ENCODE measurements at places on chromosomes 5 and 9.

DNA sequence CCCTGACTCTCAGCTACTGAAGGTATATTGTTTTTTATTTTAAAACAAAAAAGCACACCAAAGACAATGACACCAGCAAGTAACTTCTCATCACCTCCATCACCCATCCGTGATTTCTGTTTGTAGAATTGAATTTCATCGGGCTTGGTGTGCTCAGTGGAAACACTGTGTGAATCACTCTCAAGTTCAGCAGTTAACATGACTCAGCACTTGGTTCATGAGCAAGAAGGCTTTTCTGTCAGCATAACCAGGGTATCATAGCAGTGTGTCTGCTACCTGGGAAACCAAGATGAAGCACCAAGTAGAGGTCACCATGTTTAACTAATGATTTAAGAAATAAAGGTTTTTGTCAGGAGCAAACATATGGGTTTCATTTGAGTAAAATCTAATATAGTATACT lies 123.7 kb downstream of the INSYN2B start:
- no peak for DNase-seq

GRCh38 chr9:69180670-69181069 lies 6.6 kb downstream of the TJP2 start:
- peak; percentile 21 for DNase-seq

DNA sequence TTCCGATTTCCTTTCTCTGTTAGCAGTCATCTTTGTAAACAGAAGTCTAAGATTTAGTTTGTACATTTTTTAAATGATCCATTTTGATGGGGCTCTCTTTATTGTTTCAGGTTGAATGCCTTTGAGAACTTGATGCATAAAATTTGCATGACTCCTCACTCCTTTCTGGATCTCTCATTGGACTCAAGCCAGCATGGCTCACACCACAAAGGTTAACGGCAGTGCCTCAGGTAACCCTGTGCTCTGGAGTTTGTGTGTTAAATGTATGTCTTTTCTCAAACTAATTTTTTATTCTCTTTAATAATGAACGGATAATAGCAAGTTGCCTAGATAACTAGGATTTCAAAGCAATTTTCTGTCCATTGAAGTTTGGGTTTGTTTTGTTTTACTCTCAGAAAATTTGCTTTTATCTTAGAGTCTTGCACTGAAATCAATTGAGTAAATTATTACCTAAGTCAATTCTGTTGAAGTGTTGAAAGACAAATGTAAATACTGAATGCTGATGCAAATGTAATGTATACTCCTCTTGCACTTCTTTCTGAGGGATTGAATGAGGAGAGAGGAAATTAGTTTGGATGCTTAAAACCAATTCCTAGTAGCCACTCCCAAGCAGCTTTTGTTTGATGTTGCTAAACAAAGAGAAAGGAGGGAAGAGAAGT lies 164.6 kb upstream of the DMRT1 start:
- DNase-seq, result no peak

- DNase-seq, result no peak
These were observed 25.8 kb upstream of the FRRS1L start for GRCh38 chr9:109192732-109193361.

GRCh38 chr9:100014846-100015245 lies 84.0 kb downstream of the ERP44 start:
- no peak for DNase-seq

DNA sequence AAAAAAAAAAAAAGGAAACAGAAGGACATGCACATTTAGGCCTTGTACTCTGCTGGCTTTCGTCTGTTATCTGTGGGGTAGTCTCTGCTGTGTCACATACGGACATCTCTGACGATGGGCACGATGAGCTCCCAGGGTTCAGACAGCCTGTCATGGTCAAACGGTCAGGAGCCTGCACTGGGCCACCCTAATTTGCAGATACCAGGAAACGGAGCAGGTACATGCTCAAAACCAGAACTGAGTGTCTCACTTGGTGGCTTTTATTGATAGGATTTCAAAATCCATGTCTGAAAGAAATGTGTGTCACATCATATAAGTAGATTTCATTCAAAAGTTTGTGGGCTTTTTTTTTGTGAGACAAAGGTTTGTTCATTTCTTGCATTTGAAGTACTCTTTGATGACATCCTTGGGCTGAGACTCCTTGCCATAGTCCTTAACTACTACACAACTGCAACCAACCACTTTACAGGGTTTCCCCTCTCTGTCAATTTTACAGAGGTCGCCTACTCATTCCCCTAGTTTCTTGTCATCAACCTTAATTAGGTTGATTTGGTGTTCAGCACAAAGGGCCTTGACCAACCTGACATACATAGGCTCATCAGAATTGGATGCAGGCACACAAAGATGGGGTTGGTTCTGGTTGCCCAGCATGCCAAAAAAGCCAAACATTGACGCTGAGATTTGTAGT lies 9.0 kb downstream of the CKMT2 start:
- DNase-seq, result no peak

- no peak for DNase-seq
These were observed 38.8 kb downstream of the PROP1 start for GRCh38 chr5:177957241-177957640.

- no peak for DNase-seq
These were observed 403.7 kb upstream of the CCNG1 start for GRCh38 chr5:163033656-163034055.

DNA sequence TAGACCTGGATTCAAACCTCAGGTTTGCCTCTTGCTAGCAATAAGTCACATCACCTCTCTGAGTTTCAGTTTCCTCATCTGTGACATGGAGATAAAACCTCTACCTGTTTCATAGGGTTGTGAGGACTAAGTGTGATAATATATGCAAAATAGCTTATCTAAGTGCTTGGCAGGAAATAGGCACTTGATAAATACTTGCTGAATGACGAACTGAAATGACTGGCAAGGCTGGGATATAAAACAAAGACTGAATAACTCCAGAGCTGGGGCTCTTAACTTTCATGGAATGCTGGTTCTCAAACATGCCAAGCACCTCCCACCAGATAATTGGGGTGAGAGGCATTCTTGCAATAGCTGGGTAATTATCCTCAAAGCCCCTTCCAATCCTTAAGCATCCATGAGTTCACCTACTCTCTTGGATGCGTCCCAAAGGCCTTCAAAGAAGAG lies 87.6 kb downstream of the ADRB2 start:
- no peak for DNase-seq

DNA sequence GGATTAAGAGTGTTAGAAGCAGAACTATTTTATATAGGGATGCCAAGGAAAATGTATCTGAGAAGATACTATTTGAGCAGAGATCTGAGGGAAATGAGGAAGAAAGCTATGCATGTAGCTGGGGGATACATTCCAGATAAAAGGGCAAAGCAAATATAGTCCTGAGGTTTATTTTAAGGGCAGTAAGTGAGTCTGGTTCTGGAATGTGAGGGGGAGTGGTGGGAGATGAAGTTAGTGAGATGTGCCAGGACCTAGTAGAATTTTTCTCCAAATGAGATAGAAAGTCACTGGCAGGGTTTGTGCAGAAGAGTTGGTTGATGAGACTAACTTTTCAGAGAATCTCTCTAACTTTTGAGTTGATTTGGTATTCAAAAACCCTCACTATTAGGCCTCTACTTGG lies 374.7 kb downstream of the ADGRV1 start:
- DNase-seq, result no peak

GRCh38 chr5:157528036-157528632 lies 47.4 kb downstream of the ADAM19 start:
- DNase-seq, result no peak

GRCh38 chr5:158840193-158840592 lies 259.5 kb downstream of the EBF1 start:
- DNase-seq, result no peak

DNA sequence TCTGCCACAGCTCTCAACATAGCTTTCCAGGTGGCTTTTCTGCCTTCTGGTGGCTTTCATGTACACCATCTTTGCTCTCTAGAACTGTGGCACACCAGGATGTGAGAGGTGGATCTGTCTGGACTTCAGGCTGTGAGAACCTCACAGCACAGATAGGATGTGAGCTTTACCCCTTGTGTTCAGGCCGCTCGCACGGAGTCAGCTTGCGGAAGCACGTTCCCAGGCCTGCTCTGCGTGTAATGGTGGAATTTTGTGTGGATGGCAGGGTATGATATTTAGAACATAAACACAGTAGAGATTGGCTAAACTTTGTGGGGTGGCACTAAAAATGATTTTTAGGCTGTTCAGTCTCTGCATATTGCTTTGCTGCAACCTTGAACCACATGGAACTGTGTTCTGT lies 250.5 kb downstream of the FANCC start:
- DNase-seq, result no peak

GRCh38 chr5:149863830-149864229 lies 80.8 kb downstream of the PDE6A start:
- DNase-seq, result no peak

DNA sequence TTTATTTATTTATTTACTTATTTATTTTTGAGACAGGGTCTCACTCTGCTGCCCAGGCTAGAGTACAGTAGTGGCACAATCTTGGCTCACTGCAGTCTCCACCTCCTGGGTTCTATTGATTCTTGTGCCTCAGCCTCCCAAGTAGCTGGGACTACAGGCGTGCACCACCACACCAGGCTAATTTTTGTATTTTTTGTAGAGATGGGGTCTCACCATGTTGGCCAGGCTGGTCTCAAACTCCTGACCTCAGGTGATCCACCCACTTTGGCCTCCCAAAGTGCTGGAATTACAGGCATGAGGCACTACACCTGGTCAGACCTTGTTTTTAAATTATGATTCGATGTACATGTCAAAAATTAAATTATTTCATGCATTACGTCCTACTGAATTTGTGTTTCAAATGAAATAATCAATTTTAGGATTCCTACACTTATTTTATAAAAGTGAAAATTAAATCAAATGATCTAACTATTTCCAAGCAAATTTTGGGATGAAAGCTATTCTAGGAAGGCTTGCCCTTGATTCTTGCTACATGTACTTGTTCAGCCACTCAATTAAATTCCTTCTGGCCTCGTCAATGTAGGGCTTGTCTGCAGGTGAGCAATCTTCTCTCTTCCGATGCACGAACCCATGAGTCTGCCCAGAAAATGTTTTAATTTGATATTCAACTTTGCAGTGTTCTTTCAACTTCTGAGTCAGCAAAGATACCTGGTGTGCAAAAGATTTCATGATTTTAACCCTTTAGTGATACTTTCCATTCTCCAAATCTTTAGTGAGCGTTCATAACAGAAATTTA lies 27.6 kb downstream of the CMBL start:
- no peak for DNase-seq

DNA sequence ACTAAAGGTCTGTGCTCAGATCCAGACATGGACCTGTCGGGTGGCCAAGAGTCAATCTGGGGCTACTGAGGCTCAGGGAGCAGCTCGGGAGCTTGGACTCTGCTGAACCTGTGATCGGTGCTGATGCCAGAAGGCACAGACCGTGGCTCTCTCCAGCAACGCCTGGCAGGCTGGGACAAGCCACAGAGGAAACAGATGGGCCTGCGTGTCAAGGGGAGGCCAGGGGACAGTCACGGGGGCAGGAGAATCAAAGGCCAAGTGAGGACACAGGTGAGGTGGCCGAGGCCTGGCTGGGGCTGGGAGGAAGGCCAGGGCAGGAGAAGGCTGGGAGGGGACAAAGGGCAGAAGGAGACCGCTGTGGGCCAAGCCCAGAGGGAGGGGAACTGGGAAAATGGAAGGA lies 43.4 kb downstream of the EPB41L4B start:
- no peak for DNase-seq

GRCh38 chr9:135408476-135409254 lies 70.9 kb upstream of the PPP1R26 start:
- DNase-seq, result no peak

DNA sequence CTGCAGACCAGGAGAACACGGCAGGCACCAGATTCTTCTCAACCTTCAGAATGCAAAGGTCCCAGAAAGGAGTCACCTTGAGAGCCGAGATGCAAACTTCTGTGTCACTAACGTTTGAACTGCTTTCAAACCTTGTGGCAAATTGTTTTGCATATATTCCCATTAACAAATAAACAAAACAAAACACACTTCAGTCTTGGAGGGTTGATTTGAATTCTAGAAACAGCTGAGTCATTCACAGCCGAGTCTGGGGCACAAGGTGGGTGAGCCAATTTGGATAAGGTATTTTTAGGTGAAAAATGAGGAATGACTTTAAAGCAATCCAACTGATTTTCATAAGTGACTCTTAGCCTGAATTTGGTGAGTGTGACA lies 38.8 kb upstream of the ANKRD33B start:
- no peak for DNase-seq

GRCh38 chr9:588981-589380 lies 252.5 kb upstream of the DMRT1 start:
- DNase-seq, result no peak

Data from activated T-helper 1 cell treated with Interleukin-2 at 50 U/mL for 16 hours (primary cell).